ENCODE measurements at places on chromosomes 12 and 14.

GRCh38 chr12:6934110-6934509, 6.4 kb downstream of the ATN1 start:
- DNase-seq = peak; percentile 65

DNA sequence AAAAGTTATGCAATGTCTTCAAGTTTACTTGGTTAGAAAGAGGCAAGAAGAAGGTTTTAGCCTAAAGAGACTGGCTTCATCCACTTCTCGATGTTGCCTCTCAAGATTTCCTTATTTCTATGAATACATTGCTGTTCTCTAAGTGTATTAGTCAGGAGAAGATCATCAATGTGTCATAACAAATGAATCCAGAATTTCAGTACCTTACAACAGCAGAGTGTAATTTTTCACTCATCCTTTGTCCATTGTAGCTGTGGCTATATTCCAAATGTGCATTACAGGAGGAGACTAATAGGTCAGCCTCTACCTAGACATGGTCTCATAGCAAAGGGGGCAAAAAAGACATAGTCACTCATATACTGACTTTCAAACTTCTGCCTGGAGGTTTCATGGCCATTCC, 579.1 kb downstream of the PRKD1 start:
- no peak for DNase-seq

DNA sequence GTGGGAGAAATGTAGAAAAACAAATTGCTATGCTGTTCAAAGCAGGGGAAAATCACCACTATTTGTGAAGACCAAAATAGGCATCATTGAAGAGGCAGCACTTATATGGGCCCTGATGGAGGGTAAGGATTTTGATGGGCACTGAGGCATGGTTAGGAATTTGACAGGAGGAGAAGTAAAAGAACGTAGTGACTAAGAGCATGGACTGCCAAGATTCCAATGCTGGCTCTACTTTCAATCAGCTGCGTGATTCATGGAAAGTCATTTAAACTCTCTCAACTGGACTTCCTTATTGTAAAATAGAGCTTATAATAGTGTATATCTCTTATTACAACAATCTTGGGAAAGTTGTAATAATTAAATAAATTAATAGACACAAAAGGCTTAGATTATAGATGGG, 267.7 kb upstream of the G2E3 start:
- DNase-seq = no peak

DNA sequence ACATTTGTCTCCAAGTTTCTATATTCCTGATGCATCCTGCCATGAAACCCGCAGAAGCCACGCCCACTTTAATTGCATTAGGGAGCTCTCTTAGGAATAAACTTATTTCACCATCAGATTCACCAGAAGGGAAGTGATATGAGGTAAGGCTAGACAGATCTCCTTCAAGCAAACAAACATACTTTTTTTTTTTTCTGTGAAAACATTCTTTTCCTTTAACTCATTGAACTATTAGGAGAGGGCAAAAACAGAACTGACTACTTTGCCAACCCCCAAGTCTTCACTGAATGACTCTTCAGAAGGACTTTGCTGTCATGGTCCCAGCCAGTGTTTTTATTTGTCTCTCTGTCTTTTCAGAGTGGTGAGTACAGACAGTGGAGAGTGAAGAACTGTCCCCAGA, 48.4 kb downstream of the GTF2A1 start:
- DNase-seq = no peak

GRCh38 chr12:20474016-20474415, 105.7 kb downstream of the PDE3A start:
- no peak for DNase-seq

Measured in psoas muscle (tissue), 8 donors.